Kidney epithelial cell (primary cell): ENCODE measurements at places on chromosomes 5 and 9. TPM values are rescaled to one million over a fixed set of nuclear protein-coding genes. Genes with fewer than 3 reads are reported as not detected.

Gene PPP3R2
- not detected in 2 replicates for total RNA-seq

Gene SARDH
- total RNA-seq = 0.75 and 1.8 TPM in 2 replicates

Gene PRLR
- 1.8 and 3.8 TPM in 2 replicates for total RNA-seq

Gene ANKRD31
- 0.07 and 0.21 TPM in 2 replicates for total RNA-seq

Gene RFX3
- total RNA-seq = 4.4 and 5.6 TPM in 2 replicates

Gene UBAC1
- total RNA-seq = 42.6 and 45.7 TPM in 2 replicates

Gene NTNG2
- 0.42 and 0.89 TPM in 2 replicates for total RNA-seq

Gene ROPN1L
- total RNA-seq = 0.21 TPM in 1 of 2 replicates, not detected in the other

Gene PLPP7
- 2.6 and 4.6 TPM in 2 replicates for total RNA-seq

Gene MSX2
- total RNA-seq = 1.3 and 1.4 TPM in 2 replicates

Gene SHOC1
- not detected in 2 replicates for total RNA-seq

Gene RAB3C
- total RNA-seq = 0.04 TPM in 1 of 2 replicates, not detected in the other

- DNase-seq = no peak
Measured at GRCh38 chr9:109387206-109387605, 66.3 kb upstream of the EPB41L4B start.

DNA sequence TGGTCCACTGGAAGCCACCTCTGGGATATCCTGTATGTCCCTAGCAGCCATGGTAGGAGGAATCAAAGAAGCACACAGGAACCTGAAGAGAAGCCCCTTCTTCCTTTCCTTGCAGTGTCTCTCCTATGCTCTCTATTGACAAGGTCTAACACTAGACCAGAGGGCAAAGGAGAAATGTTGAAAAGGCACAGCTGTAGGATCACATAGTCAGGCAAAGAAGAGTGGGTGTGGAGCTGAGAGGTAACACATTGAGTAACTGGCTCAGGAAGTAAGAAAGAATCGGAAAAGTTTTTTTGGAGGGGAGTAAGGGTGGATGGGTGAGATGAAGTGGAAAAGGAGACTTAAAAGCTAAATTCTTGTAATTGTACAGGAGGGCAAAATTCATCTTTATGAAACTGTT is 100.1 kb downstream of the FOCAD start:
- DNase-seq = no peak

- DNase-seq = no peak
Measured at GRCh38 chr5:84397385-84397784, 12.7 kb upstream of the EDIL3 start.

DNA sequence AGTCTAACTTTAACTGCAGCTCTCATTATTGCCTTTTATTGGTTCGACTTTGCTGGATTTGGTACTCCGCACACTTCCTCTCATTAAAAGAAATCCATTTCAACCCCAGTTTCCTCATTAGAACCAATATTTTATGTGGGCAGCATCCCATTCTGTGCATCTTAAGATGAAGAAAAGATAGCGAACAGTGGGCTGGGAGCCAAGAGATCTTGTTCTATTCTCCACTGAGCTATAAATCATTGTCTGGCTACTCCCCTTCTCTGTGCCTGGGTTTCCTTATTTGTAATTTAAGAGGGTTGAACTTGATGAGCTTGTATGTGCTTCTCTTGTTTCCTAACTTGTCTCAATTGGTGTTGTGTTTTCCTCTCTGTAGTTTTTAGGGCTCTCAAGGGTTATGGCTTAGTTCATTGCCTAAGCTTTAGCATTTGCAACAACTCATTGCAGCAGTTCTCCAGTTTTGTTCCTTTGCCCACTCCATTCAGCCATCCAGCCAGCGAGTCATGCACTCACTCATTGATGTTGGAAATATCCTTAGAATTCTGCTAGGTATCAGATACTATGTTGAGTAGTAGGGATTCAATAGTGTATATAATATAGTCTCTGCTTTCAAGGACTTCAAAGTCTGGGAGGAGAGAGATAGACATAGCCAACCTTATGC is 273.3 kb upstream of the TNC start:
- DNase-seq = no peak

- no peak for DNase-seq
Measured at GRCh38 chr9:69421908-69422801, 97.1 kb downstream of the ENTREP1 start.

GRCh38 chr9:129732946-129733631 is 19.8 kb downstream of the PTGES start:
- no peak for DNase-seq

DNA sequence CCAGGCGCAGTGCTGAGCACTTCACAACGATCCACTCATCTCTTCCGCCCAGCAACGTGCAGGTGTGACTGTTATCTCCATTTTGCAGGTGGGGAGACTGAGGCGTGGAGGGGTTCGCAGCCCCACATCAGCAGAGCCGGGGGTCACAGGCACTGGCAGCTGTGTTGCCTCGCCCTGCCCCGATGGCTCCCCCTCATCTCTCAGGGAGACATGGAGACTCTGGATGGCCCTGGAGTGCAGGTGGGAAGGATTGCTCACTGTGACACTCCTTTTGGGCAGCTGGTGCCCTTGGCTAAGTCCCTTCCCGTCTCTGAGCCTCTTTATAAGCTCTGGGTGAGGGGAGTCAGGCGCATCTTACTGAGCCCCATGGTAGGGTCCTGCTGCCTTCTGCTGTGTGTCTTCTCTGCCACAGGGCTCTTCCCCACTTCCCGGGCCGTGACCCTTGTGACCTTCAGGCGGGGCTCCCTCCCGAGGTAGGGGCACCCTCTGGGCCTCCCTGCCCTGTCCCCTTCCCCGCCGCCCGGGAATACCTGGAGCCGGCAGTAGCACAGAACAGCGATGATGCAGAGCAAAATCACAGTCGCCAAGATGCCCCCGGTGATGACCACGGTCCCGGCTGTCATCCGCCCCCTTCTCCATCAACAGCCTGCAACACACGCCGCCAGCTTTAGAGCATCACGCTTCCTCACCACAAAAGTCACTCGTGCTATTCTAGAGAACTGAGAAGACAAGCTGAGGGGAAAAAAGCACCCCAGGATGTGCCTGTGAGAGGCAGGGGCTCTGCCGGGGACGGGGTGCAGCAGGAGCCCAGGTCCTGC is 29.4 kb downstream of the FAM163B start:
- DNase-seq = no peak

DNA sequence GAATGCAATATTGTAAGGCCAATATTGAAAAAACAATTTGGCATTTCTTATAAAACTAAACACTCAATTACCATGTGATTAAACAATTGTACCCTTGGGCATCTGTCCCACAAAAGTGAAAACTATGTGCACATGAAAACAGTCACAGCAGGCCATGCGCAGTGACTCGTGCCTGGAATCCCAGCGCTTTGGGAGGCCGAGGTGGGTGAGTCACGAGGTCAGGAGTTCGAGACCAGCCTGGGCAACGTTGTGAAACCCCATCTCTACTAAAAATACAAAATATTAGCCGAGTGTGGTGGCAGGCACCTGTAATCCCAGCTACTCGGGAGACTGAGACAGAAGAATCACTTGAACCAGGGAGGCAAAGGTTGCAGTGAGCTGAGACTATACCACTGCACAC is 343.7 kb downstream of the DMRTA1 start:
- DNase-seq = no peak

DNA sequence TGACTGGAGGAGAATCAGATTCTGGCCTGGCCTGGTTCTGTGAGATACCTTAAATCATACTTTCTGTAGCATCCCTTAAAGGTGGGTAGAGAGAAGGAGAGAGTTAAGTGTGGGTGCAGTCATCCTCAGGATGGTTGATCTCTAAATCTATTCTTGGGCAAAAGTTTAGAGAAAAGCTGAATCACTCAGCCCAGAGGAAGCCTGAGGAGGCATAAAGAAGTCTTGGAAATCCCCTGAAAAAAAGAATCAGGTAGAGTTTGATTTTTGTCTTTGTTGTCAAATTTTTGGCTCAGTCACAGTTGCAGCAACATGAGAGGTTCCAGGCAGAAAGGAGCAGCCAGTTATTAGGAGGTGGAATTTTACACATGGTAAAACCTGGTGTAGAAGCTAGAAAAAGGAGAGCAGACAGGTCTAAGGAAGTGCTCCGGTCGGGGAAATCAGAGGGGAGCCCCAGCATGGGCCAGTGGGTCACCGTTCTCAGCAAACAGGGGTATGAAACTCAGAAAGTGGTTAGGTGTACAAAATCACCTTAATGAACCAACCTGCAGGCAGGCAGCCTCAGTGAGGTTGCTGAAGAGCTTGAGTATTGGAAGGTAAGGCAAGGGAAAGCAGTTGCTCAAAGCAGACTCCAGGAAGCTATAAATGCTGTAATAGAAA is 116.2 kb upstream of the CNTLN start:
- no peak for DNase-seq

DNA sequence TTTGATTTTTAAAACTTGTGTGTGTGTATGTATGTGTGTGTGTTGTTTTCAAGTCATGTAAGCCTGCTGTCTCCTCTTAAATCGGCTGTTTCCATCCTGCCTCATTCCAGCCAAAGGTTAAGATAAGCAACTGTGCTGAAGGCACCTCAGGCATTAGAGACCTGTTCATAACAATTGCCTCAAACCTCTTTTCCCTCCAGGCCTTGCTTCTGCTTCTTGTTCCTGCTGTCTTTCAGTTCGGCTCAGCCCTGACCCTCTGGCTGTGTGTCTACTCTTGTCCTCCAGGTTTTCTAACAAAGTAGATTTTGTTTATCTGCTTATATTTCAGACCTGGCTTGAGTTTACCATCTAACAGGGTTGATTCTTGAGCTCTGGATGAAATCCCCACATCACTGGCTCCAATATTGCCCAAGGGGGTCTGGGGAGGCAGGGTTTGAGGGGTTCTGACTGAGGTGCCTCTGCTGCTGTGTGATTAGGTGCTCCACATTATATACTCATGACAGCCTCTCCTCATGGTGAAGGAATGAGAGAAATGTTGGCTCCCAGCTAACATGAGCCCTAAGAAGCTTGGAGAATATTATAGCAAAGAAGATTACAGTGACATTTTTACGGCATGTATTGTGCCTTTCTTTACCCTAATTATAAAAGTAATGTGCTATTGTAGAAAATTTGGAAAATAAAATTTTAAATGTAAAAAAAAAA is 229.7 kb upstream of the PIK3R1 start:
- DNase-seq = no peak

GRCh38 chr9:127561491-127562278 is 50.4 kb upstream of the STXBP1 start:
- peak; percentile 98 for DNase-seq

GRCh38 chr5:102241809-102242421 is 54.2 kb downstream of the SLCO4C1 start:
- DNase-seq = no peak

DNA sequence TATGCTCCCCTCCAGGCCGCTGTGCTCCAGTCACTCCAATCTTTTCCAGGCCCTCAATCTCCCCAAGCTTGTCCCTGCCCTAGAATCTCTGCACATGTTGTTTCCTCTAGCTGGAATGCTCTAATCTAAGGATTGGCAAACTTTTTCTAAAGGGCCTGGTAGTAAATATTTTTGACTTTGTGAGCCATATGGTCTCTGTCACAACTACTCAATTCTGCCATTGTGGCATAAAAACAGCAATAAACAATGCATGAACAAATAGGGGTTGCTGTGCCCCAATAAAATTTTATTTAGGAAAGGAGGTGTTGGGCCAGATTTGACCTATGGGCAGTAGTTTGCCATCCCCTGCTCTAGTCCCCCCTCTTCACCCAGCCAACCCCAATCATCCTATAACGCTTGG is 150.5 kb upstream of the LRRTM2 start:
- no peak for DNase-seq

DNA sequence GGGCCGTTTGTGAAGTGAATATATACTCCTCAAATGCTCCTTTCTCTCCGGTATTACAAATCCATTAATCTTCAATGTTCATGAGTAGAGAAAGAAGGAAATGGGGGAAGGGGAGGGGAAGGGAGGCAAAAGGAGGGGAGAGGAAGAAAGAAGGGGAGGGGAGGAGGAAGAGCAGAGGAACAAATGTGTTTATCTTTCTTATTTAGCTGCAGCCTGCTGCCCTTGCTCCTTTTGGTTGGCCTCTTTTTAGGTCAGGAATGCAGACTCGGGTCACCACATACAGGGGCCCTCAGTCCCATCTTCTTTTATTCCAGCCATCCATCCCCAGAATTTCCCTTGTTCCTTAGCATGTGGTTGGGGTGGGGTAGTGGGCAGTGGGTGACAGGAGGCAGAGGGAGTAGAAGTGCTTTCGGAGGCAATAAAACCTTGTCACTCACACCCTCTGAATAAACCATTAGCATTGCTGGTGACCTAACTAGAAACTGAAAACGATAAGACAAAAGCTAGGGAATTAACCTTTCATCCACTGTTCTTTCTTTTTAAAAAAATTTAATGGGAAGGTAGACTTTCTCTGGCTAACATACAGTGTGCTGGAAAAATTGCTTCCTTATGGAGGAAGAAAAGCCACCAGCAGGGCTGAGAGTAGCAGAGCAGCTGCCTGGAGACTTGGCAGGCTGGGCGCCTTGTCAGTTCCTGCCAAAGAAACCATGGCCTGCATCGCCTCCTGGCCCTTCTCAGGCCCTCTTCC is 16.8 kb upstream of the PRLR start:
- no peak for DNase-seq
